ENCODE measurements at places on chromosomes 6 and 20.

- DNase-seq, result no peak
Observed at GRCh38 chr6:30768634-30769087, 24.3 kb upstream of the IER3 start.

DNA sequence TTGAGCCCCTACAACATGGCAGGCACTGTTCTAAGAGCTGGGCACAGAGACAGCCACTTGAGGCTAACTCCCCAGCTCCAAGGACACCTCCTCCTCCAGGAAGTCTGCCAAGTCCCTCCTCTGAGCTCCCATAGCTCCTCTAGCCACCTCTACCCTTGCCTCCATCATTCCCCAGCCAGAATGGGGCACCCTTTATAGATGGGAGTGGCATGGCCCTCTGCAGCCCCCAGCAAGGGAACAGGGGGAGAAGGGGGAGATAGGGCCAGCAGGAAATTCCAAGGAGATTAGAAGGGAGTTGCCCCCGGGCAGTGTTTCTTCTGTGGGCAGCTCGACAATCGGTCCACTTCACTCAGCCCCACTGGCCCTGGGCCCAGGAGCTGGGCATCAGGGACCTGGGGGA lies 19.7 kb upstream of the TLDC2 start:
- DNase-seq, result no peak

DNA sequence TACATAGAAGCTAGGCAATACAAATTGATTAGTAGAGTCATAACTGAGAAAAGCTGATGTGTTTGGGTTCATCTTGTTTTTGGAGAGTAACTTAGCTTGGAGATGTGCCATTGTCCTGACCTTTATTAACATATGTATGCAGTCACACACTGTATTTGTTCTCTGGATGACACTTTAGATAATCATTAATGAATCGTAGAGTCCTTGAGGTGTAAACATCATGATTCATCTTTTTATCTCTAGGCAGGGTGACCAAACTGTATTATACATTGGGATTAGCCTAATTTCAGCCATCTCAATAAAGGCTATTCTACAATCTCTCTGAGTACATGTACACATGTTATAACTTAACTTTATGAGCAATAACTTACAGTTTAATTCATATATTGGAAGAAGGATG lies 3.6 kb upstream of the MTCL3 start:
- no peak for DNase-seq

GRCh38 chr6:33850869-33851541 lies 47.2 kb upstream of the MLN start:
- no peak for DNase-seq

GRCh38 chr6:157054531-157054979 lies 268.8 kb downstream of the TMEM242 start:
- DNase-seq, result peak; percentile 72

GRCh38 chr6:43287717-43288679 lies 10.1 kb upstream of the SLC22A7 start:
- DNase-seq, result no peak

DNA sequence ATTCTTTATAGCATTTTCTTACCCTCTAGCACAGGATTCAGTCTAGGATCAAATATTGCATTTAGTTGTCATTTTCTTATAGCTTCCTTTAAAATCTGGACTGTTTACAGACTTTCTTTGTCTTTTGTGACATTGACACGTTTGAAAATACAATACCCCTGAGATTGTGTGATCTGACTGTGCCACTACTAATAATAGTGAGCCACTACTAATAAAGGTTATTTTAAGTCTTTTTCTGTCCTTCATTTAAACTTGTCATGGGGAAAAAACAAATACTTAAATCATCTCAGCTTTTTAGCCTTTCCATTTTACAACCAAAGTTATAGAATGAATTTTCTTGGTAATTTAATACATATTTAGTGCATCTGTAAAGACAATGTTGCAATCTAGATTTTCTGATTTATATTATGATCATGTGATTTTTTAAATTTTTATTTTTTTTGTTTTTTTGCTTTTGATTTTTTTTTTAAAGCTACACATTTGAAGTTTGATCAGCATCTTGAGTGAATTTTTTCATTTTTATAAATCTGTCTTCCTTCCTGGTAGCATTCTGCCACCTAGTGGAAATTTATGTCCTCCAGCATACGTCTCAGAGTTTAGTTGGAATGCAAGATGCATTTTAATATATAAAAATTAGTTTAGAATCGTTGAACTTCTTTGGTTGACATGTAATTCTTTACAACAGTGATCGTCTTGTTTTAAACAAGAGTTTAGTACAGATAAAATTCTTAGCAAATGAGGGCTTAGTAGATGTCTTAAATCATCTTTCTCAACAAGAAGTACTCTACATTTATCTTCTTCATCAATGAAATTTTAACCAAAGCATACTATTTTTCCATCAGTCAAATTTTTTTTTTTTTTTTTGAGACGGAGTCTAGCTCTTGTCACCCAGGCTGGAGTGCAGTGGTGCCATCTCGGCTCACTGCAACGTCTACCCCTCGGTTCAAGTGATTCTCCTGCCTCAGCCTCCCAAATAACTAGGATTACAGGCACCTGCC lies 119.4 kb downstream of the NCOA3 start:
- peak; percentile 60 for DNase-seq

- no peak for DNase-seq
Observed at GRCh38 chr6:42877695-42878094, 1.7 kb upstream of the RPL7L1 start.

Measured in CD4-positive, alpha-beta T cell treated with Interleukin-21 for 1 hour (primary cell).